Stimulated activated CD4-positive, alpha-beta T cell treated with anti-CD3 and anti-CD28 coated beads, Interleukin-15, amount 100 ng/mL, for 1 hour (primary cell): ENCODE measurements at places on chromosomes 11 and 22.

DNA sequence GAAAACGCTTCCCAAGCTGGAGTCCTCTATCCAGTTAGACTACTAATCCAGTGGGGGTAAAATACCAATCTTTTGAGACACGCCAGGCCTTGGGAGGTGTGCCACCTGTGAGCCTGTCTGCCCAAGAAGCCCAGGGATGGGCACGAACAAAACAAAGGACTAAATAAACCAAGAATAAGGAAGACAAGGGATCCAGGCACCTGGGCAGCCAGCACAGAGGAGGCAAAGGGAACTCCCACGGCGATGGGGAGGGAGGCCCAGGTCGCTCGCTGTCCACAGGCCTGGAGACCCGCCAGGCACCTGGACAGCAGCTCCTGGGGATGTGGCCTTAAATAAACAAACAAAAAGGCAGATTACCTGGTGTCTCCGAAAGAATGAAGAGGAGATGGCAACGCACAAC is 31.4 kb downstream of the LRFN4 start:
- no peak for DNase-seq

- no peak for DNase-seq
These were observed 2374.2 kb upstream of the RAG2 start for GRCh38 chr11:38972220-38972619.

DNA sequence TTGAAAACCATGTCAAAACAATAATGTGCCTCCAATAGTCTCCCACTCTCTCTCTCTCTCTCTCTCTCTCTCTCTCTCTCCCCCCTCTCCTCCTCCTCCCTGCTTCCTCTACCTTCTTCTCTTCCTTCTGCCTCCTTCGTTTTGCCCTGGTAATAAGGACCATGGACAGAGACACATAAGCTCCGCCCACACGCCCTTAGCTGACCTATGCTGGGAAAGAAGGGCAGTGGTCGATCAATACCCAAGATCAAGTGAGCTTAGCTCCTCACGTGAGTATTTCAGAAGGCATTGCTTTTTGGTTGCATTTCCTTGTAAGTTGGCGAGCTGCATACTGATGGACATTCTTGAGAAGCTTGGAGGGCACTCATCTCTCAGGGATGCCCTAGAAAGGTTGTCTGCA is 194.8 kb downstream of the MIAT start:
- DNase-seq: no peak

- no peak for DNase-seq
These were observed 51.9 kb downstream of the HIPK3 start for GRCh38 chr11:33309118-33309517.

DNA sequence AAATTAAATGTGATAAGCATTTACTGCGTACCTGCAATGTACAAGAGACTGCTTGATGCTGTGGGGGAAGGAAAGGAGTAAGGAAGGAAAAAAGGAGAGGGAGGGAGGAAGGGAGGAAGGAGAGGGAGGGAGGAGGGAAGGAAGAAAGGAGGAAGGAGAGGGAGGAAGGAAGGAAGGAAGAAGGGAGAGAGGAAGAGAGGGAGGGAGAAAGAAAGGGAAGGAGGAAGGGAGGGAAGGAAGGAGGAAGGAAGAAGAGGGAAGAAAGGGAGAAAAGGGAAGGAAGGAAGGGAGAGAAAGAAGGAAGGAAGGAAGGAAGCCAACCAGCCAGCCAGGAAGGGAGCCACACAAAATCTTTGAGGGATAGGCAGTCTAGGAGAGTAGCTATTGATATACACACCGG is 44.0 kb upstream of the MYO18B start:
- DNase-seq: no peak

DNA sequence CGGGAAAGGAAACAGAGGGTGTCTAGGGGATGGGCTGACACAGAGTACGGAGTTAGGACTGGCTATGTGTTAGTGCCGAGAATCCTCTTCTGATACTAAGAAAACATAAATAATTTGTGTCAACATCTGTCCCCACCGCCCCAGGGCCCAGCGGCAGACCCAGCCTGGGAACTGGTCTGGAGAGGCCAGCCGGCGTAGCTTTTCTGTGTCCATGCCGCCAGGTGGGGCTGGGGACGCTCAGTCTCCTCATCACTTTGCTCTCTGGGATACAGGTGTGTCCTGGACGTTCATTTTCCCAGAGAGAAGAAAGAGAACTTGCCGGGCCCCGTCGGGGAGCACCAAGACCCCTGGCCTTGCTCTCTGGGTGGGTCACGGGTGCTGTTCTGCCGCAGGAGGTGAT is 54.7 kb downstream of the WNT7B start:
- DNase-seq: no peak

- no peak for DNase-seq
These were observed 24.4 kb downstream of the AASDHPPT start for GRCh38 chr11:106101819-106102218.

DNA sequence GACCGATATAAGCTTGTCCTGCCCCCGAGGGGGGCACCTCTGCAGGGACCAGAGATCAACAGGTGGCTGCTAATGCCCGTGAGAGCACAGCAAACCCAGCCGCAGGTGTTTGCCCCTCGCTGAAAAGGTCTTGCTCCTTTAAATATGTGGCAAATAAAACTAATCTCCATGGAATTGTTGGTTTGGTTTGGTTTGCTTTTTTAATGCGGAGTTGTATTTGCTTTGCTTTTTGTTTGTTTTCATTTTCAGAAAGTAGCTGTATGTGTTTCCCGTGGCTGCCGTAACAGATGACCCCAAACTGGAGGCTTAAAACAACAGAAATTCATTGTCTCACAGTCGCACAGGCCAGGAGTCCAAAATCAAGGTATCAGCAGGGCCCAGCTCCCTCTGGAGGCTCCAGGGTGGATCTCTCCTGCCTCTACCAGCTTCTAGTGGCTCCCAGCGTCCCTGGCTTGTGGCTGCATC is 93.0 kb downstream of the CELSR1 start:
- no peak for DNase-seq

GRCh38 chr22:46085828-46086576 is 64.3 kb upstream of the PPARA start:
- no peak for DNase-seq

DNA sequence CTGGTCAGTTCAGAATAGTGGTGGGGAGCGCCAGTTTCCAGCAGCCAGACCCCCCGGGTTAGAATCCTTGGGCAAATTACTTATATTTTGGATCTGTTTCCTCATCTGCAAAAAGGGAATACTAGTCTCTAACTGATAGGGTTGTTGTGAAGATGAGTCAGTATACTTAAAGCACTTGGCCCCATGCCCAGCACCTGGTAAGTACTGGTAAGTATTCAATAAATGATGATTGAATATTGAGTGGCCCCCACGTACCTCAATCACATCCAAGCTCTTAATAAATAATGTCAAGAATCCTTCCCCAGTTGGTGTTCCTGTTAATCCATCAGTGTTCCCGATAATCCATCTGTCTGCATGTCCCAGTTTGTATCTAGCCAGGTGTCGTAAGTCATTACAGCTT is 12.1 kb downstream of the ACP2 start:
- no peak for DNase-seq

- no peak for DNase-seq
These were observed 95.1 kb downstream of the PIWIL4 start for GRCh38 chr11:94662065-94662779.

- DNase-seq: no peak
These were observed 28.2 kb upstream of the TMPRSS4 start for GRCh38 chr11:118048472-118049370.
